ENCODE measurements at places on chromosomes 13 and 19.

GRCh38 chr13:114063545-114064449 lies 68.6 kb downstream of the RASA3 start:
- no peak for DNase-seq

DNA sequence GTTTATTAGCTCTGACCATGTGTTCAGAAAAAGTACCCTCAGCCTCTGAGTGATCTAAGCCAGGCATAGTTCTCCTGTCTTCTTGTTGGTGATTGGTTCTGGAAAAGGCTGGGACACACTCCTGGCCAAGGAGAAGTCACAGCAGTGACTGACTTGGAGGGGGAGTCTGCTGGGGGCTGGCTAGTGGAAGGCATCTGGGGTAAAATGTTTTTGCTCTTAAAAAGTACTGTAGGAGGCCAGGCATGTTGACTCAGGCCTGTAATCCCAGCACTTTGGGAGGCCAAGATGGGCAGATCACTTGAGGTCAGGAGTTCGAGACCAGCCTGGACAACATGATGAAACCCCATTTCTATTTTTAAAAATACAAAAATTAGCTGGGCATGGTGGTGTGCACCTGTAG lies 21.7 kb downstream of the FAM187B start:
- DNase-seq, result no peak

DNA sequence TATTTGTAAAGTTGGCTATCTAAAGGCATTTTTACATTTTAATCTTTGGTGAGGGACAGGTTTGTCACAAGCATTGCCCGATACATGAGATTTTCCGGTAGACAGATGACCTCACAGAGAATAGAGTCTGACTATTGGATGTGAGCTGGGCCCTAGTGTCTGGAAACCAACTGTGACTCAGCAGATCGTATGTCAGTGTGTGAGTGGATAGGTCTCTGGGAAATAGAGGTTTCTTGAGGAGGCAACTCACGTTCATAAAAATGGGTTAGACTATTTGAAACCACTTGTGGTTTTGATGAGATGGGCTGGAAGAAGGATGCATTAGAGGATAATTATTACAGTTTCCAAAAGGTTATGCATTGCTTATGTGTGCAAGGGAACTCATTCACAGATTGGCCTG lies 19.2 kb downstream of the HS6ST3 start:
- DNase-seq, result no peak

DNA sequence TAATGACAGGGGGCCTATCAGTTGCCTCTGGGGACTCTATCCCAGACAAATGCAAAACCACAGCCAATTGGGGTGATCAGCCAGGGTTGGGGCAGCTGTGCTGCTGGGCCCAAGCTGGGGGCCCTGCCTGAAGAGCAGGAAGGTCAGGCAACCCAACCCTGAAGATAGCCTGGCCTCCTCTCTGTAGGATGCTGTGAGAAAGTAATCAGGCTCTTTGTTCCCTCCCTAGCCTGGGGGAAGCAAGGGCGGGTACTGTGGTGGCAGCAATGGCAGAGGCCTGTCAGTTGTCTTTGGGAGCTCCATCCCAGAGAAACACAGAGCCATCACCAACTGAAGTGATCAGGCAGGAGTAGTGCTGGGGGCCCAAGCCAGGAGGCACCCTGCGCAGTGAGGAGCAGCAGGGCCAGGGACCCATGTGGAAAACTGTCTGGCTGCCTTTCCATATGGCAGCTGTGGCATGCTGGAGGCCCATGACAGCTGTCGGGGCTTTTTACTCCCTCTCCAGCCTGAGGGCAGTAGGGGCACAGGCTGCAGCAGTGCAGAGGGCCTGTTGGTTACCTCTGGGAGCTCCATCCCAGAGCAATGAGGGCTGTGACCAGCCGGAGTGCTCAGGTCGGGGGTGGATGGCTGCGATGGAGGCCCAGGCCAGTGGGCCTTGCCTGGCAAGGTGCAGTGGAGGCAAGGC lies 73.6 kb upstream of the ATP12A start:
- DNase-seq, result no peak

GRCh38 chr19:17475541-17476115 lies 5.3 kb downstream of the SLC27A1 start:
- DNase-seq, result peak; percentile 75

DNA sequence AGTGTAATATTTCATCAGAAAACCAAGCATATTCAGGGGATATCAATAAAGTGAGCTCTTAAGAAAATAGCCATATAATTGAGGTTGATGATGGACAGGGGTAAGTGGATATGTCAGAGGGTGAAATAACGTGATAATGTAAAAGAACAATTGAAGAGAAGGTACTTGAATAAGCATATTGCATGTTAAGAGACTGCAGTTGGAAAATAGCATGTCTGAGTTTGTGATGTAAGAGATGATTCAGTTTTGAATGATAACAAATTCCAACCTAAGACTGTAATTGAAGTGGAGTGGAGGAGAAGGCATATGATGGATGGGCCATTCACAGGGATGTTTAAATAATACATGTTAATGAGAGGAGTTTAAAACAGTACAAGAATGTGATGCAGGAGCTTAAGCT lies 1633.5 kb downstream of the SLITRK1 start:
- DNase-seq, result no peak

Measured in frontal cortex (tissue), 4 donors.